ENCODE measurements at places on chromosomes 2 and 18.

DNA sequence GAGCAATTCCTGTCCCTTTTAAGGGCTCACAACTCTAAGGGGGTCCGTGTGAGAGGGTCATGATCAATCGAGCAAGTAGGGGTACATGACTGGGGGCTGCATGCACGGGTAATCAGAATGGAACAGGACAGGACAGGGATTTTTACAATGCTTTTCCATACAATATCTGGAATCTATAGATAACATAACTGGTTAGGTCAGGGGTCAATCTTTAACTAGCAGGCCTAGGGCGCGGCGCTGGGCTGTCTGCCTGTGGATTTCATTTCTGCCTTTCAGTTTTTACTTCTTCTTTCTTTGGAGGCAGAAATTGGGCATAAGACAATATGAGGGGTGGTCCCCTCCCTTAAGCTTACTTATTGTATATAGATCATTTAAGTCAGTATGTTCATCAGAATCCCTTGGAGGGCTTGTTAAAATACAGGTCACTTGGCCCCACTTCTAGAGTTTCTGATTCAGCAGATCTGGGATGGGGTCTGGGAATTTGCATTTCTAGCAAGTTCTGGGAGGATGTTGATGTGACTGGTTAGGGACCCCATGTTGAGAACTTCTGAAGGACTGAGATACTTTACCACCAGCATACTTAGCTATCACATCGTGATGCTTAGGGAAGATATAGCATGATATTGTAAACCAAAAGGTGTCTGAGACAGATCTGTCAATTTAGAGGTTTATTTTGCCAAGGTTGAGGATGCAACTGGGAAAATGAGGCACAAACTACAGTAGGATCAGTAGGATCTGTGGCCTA is 2.8 kb upstream of the INPP4A start:
- no peak for DNase-seq

DNA sequence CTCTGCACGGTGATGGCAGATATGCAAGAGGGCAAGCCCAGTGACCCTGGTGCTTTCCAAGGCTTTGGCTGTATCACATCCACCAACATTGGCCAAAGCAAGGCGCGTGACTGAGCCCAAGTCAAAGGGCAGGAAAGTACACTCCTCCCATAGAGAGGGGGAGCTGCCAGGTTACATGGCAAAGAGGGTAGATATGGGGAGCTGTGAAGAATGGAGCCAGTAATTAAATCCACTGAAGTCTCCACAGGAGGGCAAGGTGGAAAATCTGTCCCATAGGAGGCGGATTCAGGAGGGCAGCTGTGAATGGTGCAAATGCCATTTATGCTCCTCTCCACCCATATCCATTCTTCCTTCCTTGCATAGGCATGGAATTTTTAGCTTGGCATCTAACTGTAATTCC is 44.6 kb upstream of the THOC1 start:
- no peak for DNase-seq

DNA sequence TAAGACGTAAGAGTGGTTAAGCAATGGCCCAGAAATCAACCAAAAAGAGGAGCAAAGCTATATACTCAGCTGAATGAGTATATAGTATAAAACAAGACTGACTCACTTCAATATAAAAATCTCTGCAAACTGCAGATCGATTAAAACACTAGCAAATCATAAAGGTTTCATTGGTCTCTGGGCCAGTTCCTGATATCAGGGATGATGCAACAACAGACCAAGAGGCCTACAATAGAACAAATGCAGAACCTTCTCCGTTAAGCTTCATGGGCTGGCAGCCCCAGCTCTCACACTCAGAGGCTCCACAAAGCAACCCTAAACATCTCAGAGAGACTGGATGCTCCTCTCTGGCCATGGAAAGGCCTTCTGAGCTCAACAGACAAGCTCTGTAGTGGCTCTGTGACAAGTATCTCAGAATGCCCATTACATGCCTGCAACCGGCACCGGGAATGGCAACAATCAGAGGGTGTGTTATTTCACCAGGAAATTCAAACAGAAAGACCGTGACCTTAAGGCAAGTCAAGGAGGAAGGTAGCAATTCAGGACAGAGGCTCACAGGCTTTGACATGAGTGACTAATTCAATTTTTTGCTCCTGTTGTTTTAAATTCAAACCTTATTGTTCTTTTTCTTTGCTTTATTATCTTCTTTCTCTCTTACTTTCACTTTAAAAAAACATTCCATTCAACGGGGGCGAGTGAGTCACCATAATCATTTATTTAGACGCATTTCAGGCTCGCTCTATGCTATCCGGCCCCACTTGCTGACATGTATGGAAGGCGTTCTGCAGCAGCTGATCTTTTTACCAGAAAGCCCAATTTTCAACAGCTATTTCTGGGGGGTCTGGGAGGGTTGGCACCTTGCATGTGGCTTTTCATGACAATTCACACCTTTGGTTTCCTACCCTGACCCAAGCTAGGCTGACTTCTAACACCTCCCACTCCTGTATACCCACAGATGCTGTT is 15.1 kb downstream of the CYRIA start:
- DNase-seq = no peak

DNA sequence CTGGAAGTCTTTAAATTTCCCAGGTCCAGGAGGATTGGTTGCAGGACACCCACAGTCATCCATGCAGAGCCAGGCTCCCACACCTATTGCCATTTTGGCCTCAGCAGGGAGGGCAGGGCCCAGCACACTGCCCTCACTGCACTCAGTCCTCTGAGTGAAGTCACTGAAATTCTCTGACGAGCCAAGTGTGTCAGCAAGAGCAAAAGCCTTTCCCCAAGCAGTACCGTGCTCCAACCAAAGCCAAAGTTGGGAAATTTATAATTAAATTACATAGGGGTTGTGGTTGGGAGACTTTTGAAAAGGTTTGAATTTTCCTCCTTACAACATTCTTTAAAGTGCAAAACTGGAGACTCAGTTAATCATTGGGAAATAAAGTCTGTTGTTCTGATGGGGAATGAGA is 98.5 kb upstream of the CD226 start:
- no peak for DNase-seq

DNA sequence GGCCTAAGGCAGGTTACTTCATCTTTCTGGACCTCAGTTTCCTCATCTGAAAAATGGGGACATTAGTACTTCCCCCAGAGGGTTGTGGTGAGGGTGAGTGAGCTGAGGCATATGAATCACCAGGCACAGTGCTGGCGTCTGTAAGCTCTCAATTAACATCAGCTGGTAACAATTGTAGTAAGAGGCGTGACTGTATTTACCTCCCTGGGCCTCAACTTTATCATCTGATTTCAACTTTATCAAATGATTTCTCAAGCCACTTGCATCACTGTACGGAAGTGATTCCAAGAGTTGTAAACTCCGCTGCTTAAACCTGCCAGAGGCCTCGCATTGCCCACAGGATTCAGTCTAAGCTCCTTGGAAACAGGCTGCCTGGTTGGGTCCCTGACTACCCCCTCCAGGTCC is 53.6 kb upstream of the PKDCC start:
- no peak for DNase-seq

DNA sequence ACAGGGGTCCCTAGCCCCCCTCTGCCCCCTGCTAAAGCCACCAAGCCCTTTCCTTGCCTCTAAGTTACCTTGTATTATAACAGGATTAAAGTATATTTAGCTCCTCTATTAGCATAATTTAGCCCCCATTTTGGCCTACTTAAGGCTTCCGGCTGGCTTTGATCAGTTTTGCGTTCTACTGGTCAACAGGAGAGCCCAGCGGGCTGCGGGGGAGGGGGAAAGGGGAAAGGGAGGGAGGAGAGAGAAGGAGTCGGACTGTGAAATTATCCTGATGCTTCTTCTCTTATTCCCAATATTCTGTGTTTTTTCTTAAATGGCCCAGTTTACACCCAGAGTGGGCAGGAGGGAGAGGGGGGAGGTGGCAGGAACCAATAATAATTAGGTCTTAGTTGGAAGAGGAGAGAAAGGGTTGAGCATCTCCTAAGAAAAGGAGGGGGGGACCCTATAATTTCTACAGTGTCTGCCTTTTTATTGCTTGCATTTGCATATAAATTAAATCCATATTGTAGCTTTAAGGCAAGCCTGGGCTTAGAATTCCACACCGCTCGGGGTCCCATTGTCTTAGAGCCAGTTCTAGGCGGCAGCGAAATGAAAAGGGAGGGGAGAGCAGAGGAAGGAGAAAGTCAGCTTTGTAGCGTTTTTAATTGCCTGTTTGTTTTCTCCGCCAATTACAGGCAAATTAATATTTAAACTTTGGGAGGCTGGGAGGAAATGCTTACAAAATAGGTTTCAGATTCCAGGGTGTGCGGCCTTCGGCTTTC is 39.6 kb downstream of the EN1 start:
- no peak for DNase-seq

GRCh38 chr18:45825258-45826044 is at the start of gene SIGLEC15:
Gene SIGLEC15 (plus strand): TSS chr18:45825675. CDS start chr18:45825729, 54 bp downstream.
- DNase-seq = peak; percentile 35

DNA sequence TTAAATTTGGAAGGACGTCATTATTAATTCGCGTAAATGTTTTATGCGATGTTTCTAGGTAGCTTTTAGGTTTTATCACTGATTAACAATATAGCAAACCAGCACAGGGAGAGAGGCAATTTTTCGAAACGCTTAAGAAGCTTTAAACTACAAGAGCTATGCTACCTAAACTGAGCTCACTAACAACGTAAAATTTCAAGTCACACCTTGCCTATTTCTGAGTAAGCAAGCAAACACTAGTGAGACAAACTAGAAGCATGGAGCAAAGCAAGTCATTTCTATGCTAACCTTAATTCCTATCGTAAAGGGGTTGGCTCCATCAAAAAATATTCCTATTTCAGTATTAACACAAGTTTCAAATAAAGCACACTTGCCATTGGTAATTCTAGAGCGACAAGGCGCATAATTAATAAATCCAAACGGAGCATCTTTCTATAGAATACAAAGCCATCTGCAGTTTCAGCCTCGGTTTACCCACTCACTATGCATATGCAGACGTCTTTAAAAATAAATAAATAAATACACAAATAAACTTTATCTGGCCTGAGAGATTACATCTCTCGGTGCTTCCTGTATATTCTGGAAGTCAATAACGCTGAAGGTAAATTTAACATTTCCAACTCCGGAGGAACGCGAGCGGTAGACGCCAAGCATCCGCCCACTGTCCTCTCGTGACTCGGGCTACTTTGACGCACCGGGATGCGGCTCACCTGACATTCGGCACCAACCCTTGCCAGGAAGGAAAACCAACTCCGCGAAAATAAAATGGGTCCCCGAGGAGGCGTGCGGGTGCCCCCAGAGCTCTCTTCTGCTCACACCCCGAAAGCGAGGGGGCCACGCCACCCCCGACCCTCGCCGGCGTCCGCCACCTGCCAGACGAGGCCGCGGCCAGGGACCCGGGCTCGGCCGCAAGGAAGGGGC is 947 bp downstream of the ITSN2 start:
- DNase-seq = peak; percentile 33

DNA sequence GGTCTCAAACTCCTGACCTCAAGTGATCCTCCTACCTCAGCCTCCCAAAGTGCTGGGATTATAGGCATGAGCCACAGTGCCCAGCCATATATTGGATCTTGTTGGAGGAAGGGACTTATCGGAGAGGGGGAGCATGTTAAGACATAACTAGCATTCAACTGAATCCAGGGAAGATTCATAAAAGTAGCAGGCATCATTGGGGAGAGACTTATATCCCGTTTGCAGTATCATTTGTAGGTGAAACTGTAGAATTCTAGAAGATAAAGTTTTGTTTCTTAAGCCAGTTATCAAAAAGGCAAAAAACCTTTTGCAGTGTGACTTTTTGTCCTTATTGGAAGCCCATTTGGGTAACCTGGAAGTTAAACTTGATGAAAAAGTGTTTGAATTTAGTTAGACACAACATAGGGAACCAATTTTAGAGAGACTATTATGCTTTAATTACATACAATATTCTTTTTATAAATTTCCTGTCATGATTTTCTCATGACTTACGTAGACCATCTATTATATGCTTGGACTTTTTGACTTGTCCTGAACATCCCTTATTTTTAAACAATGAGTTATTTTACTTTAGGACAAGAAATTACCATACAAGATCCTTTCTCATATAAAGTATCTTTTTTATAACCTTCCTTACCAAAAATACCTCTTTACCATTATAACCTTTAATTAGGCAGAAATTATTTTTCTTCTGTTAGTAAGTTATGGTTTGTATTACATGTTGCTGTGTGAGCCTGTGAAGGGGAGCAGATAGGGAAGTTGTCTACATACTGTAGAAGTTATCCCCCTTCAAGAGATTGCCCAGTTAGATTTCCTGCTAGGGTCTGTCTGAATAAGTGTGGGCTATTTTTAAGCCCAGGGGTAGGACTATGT is 20.3 kb downstream of the RAB3GAP1 start:
- DNase-seq = no peak

DNA sequence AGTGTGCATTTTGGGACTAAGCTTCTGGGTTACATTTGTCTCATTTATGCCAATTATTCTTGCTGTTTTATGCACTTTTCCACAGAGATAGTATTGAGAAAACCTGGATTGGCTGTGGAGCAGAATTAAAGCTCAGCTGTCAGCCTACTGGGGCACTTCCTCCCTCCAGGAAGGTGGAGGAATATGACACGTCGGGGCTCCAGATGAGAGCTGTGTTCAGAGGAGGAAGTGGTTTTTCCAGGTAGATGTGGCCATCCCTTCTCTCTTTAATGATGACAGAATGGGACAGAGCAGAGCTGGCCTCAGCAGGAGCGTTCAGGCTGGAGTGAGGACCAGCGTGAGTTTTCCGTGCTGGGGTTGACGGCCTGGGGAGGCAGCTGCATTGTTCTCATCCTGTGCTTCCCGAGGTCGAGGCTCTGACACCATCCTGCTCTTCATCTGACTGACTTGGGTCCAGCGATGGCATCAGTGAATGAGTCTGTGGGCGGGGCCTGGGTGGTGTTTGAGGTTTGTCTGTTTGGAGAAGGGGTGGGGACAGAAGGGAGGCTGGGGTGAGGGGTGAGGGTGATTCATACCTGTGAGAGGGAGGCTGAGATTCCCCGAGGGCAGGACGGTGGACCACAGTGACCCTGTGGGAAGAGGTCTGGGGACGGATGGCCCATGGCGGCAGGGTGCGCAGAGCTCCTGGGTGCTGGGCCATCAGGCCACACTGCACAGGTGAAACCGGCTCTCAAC is 207.0 kb downstream of the LDLRAD4 start:
- no peak for DNase-seq

GRCh38 chr2:121697108-121697631 is 39.5 kb downstream of the NIFK start:
- no peak for DNase-seq

- DNase-seq = no peak
Observed at GRCh38 chr2:119482481-119483394, 41.5 kb downstream of the SCTR start.

DNA sequence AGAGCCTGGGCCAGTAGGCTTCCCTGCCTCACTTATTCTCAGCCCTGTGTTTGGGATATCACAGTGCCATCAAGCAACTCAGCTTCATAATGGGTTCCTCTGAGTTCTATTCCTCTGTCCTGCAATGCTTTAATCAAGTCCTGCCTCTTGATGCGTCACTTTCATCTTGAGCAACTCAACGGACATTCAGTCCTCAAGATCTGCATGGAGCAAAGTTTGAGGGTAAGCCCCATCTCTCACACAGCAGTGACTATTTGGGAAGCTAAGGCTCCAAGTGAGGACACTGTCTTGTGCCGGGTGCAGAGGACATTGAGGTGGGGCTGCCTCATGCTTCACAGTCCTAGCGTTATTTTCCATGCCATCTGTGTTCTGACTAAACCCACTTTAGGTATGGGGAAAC is 50.9 kb upstream of the PLB1 start:
- no peak for DNase-seq

Data from NCI-H2107 (cell line).